ENCODE measurements at places on chromosomes 6 and 20. TPM values are rescaled to one million over a fixed set of nuclear protein-coding genes. Genes with fewer than 3 reads are reported as not detected.

GRCh38 chr6:11586117-11586516, 48.6 kb downstream of the TMEM170B start:
- DNase-seq: no peak

DNA sequence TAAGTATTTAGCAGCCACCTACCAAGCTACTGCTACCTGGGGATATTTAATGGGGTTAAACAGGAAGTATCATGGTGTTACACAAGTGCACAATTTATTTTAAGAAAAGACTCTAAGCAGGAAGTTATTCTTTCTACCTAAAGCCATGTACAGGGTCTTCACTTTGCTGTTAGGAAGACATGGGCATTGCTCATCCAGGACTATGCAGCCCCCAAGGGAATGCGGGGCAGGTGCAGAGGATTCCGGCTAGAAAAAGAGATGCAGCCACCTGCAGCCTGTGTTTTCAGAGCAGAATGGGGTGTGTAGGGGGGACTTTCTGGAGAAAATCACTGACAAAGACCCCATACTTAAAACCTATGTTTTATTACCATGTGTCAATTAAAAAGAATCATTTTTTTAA, 399.1 kb upstream of the NOX3 start:
- DNase-seq: no peak

Gene HLA-DQB1
- 1.8 TPM for total RNA-seq

DNA sequence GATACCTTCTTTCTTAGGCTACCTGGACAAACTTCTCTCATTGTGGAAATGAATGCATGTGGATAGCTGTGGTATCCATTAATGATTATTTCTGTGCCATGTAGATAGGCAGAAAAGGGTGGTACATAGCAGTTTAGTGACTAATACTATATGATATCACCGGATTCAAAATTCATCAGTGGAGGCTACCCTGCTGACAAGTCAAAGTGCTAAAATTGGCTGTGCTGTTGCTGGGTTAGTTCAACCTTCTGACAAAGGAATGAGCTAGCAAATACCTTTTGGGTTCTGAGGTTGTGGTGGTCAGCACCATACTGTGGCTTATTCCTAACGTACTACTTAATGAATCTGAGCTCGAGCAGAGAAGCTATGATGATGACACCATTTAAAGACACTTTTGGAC, 109.1 kb downstream of the TFAP2B start:
- no peak for DNase-seq

- DNase-seq: no peak
These were observed 59.4 kb upstream of the SCP2D1 start for GRCh38 chr20:18754030-18754652.

DNA sequence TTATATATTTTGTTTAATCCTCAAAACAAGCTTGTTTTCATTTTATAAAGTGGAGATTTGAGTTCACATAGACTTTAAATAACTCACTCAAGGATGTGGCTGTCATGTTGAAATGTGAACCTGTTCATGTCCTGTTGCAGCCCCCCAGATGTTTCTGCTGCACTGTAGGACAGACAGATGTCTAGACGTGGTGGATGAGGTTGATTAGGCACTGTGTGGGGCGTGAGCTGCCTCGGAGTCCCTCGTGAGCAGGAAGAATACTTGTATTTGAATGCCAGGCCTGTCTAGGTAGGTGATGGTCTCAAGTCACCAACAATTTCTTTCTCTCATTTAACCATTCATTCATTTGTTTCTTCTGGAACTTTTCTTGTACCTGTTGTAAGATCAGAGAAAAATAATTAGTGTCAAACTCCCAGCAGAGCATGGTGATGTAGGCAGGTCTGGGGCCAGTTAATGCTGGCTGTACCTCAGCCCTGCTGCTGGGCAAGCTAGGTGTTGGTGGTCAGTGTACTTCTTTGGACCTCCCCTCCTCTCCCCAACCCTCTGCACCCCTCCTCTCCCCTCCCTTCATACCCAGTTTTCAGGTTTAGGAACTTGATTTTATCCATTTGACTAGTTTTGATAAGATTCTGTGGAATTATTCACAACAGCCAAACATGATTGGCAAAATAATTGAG, 34.0 kb downstream of the AFDN start:
- no peak for DNase-seq

- DNase-seq: no peak
These were observed 45.0 kb downstream of the IYD start for GRCh38 chr6:150413781-150414281.

Data from right atrium auricular region (tissue), 2 donors.